Activated T-cell treated with anti-CD3 and anti-CD28 coated beads for 48 hours (primary cell): ENCODE measurements at places on chromosomes 7 and 10.

GRCh38 chr10:132517951-132518521 is 19.6 kb upstream of the INPP5A start:
- no peak for DNase-seq

- no peak for DNase-seq
These were observed 7.3 kb downstream of the SEPHS1 start for GRCh38 chr10:13340626-13341376.

DNA sequence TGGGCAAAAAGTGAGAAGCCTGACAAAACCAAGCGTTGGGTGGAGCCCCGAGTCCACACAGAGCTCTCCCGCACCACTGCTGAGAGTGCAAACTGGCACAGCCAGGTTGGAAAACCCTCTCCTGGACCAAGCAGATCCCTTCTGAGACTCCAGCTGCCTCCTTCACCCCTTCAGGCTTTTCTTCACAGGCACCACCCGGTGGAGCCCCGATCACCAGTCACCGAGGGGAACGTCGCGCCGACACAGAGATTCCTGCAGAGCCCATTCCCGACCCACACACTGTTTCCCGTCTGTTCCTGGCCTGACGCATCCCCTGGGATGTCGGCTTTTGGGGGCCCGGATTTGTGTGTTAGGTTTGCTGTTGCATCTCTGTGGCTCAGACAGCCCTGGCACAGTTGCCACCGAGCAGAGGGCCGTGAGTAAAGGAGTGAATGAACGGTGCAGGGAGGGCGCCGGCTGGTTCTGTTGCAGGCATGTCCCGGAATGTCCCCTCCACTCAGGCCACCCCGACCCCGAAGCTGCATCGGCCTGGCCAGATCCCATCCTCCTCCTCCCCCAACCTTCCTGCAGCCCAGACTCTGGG is 51.0 kb upstream of the INPP5A start:
- no peak for DNase-seq

DNA sequence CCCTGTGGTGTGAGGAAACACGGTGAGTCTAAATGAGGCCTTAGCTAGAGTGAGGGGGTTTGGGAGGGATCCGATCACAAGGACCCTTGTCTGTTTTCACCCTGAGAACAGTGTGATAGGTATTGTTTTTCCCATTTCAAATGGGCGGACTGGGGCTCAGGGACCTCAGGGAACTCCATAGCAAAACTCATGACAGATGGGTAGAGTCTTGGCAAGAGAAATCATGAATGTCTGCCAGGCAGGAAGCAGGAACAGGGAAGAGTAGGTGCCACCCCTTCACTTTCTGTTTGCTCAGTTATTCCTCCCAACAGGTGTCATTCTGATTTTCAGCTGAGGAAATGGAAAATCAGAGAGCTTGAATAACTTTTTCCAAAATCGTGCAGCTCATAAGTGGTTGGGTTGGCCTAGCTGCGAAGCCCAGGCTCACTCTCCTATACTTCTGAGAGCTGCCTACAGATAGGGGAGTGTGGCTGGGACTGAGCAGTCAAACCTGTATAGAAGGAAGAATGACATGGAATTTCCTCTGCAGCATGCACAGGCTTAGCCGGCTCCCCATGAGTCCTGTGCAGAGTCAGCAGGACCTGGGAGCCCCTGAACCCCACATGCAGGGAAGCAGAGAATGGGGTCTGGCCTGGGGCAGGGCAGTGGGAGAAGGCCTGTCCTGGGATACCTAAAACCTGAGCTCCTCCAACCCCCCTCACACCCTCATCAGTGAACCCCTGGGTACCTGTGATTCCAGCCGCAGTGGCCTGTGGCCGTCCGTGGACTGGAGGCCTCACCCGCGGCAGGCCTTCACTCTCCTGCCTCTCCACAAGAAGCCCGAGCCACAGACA is 17.6 kb upstream of the C10orf105 start:
- no peak for DNase-seq

DNA sequence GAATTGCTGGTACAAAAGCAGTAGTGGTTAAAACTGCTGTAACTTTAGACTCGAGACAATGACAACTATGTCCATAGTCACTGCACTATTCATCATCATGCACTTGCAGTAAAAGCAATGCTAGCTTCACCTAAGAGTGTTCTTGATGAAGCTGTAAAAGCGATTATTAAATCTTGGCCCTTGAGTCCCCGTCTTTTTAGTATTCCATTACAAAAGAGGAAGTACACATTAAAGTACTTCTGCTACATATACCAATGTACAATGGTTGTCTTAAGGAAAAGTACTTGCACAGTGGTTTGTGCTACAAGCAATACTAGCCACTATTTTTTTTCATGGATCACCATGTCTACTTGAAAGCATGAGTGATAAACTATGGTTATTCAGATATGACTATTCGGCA is 78.3 kb downstream of the ATAD1 start:
- no peak for DNase-seq

- DNase-seq: no peak
These were observed 2.3 kb upstream of the FZD9 start for GRCh38 chr7:73431041-73431835.

- DNase-seq: no peak
These were observed 79.0 kb upstream of the LSM8 start for GRCh38 chr7:118104812-118105441.

- DNase-seq: no peak
These were observed 154.4 kb upstream of the AKR1E2 start for GRCh38 chr10:4671451-4672145.

- no peak for DNase-seq
These were observed 79.3 kb upstream of the MDFIC start for GRCh38 chr7:114842551-114843065.

DNA sequence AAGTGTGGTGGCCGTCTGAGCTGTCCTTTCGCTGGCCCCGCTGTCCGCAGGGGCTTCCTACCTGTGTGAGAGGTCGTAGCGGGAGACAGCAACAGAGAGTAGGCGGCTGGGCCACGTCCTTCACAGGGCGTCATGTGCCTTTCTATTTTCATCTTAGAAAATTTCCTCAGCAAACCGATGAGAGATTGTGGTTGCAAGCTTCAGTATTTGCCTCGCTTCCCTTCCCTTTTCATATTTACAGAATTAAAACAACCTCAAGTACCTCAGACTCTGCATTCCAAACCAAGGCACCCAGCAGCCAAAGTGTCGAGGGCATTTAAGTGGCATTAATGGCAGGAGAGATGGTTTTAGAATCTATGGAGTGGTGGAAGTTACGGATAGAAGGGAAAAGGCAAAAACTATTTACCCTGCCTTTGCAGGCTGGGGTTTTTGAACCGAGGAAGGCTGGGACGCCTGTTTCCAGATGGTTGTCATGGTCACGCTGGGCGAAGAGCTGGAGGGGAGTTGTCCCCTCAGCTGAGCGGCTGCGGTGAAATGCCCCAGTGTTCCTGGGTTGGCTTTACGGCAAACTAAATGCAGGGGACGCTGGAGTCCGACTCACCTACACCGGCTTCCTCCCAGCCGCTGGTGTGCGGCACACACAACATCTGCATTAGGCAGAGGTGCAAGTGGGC is 41.9 kb downstream of the WIPI2 start:
- DNase-seq: no peak

GRCh38 chr7:29987811-29988317 is 1.7 kb downstream of the SCRN1 start:
- no peak for DNase-seq

GRCh38 chr7:119252962-119253361 is 1020.0 kb upstream of the KCND2 start:
- no peak for DNase-seq

DNA sequence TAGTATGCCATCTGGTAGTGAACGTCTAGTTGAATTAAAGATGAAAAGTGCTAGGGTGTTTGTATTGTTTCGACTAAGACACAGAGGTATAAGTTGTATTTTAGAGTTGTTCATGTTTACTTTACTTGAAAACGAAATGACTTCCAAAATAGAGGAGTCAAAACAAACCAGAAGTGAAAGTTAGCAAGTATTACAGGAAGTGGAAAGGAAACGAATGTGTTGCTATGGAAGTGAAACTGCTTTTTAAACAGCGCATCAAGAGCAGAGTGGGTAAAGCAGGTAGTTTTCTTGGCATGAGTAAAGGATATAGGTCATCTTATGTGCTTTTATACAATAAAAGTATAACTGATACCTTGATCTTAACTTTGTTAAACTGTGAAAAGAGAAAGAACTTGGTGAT is 20.0 kb upstream of the GALNTL5 start:
- no peak for DNase-seq

DNA sequence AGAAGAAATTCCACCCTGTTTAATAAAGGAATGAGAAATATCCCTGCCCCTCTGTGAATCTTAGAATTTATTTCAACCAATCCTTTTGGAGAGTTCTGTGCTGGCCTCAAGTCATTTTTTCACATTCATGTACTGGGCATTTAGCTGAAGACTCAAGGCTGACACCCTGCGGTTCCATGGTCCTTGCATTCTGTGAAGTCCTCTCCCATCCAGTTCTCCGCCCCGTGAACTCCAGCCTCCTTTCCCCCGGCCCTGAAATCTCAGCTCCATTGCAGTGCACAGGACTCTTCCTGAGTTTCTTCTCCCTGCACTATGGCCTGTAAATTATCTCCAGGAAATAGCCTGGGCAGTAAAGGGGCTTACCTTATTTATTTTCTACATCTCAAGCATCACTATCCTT is 183.0 kb upstream of the KCND2 start:
- DNase-seq: no peak
